ENCODE measurements at places on chromosomes 5 and 9.

DNA sequence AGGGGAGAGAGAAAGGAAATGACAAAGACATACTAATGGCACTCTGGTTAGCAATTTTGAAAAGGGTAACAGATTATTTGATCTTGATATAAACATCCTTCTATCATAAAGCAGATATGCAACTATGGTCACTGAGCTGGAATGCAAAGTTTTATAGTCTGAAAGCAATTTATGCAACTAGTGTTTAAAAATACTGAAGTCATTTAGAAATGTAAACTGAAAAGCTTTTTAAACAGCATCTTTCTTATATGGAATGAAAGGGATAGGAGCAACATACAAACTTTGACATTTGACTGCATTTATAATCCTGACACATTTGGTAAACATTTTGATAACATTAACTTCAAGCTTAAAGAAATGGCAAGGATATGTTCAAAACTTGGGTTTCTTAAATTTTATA is 28.7 kb upstream of the ADAMTS19 start:
- DNase-seq: no peak

DNA sequence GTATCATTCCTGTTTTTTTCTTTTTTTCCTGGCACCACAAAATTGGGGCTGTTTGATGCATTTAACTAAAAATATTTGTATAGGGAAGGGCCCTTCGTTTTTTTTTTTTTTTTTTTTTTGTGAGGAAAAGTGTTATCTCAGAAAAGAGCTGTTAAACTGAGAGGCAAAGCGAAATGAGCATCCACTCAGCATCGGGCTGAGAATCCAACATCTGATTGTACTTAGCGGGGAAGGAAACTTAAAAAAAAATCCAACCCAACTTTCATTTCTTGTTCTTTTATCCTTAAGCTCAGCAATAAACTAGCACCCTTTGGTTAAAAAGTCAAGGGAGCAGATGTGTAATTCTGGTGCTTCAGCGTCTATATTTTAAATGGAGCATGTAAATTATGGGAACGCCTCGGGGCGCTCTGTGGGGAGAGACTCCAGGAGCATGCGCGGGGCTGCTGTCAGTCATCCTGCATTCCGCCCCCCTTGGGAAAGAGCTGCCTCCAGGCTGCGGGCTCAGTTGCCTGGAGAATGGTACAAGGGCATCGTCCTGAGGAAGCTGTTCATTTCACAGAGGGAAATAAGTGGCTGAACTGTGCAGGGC is 33.3 kb downstream of the DMRT2 start:
- DNase-seq: no peak

- no peak for DNase-seq
Observed at GRCh38 chr5:53298841-53299240, 181.6 kb upstream of the FST start.

DNA sequence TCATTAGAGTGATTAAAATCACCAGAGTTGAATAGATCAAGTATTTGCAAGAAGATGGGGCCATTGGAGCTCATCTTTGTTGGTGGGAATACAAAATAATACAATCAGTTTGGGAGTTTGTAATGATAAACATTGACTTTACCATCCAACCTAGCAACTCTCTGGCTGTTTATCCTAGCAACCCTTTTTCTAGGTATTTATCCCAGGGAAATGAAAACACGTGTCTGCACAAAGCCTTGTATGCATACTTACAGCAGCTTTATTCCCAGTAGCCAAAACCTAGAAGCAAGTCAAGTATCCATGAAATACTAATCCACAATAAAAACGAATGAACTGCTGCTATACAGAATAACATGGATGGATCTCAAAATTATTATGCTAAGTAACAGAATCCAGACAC is 152.7 kb upstream of the DAB2 start:
- no peak for DNase-seq

GRCh38 chr5:135071311-135071710 is 37.3 kb upstream of the PITX1 start:
- no peak for DNase-seq

GRCh38 chr9:114592356-114592755 is 4.8 kb downstream of the ATP6V1G1 start:
- no peak for DNase-seq
